ENCODE measurements at places on chromosomes 7 and 10.
A peak's percentile ranks its signal among the peaks of the same experiment; 100 is the strongest.

GRCh38 chr10:4177791-4178190 is 392.8 kb upstream of the KLF6 start:
- no peak for DNase-seq

- DNase-seq: no peak
Observed at GRCh38 chr10:70834021-70834420, 18.3 kb downstream of the SGPL1 start.

DNA sequence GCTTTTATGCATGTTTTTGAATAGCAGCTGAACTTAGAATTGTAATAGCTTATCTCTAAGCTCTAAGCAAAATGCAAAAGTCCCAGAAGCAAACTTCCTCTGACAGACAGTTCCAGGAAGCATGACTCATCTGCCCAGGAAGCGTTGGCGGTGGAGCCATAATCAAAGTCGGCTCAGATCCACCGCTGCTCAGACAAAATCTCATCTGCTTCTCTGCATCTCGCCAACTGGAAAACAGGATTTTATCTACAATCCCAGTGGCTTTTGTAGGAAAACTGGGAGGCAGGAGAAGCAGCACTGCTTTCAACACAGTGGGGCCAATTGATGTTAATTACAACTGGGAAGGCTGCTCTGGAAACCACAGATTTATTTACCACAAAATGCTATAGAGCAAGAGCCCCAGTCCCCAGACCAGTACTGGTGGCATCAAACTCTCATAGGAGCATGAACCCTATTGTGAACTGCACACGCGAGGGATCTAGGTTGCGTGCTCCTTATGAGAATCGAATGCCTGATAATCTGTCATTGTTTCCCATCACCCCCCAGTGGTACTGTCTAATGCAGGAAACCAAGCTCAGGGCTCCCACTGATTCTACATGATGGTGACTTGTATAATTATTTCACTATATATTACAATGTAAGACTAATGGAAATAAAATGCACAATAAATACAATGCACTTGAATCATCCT is 99.9 kb downstream of the CUBN start:
- peak; percentile 88 for DNase-seq

DNA sequence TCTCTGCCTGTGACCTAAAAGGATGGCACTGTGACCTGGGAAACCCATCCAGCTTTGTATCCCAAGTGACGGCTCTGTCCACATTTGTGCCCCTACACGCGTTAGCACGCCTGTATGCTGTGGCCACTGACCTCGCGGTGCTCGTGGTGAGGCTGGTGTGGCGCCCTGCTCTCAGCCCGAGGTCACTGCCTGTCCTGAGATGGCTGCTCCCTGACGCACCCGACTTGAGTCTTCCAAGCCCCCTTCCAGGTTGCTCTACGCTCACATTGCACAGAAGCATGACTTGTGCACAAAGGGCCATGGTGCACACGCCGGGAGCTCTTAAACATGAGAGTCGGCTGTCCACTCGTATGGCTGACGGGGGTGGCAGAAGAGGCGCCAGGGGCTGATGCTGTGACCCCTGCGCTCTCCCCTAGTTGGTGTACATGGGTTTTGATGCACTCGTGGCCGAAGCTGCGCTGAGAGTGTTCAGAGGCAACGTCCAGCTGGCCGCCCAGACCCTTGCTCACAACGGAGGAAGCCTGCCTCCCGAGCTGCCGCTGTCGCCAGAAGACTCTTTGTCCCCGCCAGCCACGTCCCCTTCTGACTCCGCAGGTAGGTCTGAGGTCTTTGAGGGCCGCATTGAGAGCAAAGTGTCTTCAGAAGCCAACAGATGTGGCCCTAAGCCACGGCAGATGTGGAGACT is 33.5 kb downstream of the WDR86 start:
- DNase-seq: no peak

GRCh38 chr10:126687121-126687606 is 16.7 kb upstream of the C10orf90 start:
- no peak for DNase-seq

- DNase-seq: peak; percentile 53
Observed at GRCh38 chr10:787933-788651, 98.6 kb upstream of the DIP2C start.

GRCh38 chr10:86686972-86687371 is 18.7 kb downstream of the LDB3 start:
- no peak for DNase-seq
